ENCODE measurements at places on chromosomes 7 and 10. TPM values are rescaled to one million over a fixed set of nuclear protein-coding genes. Genes with fewer than 3 reads are reported as not detected.

GRCh38 chr10:91409869-91410637 lies at the start of gene HECTD2:
TSS of gene HECTD2 (plus strand) at chr10:91410344. CDS start at chr10:91410439, 95 bp downstream.
- peak; percentile 74 for DNase-seq

GRCh38 chr7:44621034-44621749 lies 14.8 kb downstream of the OGDH start:
- no peak for DNase-seq

- DNase-seq = no peak
Observed at GRCh38 chr7:17155529-17155928, 142.9 kb upstream of the AHR start.

Gene ZNF273
- total RNA-seq = 22.5 TPM

Gene GPR15LG
- 16.6 TPM for total RNA-seq

Gene SPDYE2
- 0.16 TPM for total RNA-seq

Gene GNGT1
- 0.95 TPM for total RNA-seq

Gene CALHM3
- total RNA-seq = not detected
